ENCODE measurements at places on chromosomes 12 and 14.

- DNase-seq = no peak
Observed at GRCh38 chr14:43803076-43803689, 703.9 kb downstream of the FSCB start.

DNA sequence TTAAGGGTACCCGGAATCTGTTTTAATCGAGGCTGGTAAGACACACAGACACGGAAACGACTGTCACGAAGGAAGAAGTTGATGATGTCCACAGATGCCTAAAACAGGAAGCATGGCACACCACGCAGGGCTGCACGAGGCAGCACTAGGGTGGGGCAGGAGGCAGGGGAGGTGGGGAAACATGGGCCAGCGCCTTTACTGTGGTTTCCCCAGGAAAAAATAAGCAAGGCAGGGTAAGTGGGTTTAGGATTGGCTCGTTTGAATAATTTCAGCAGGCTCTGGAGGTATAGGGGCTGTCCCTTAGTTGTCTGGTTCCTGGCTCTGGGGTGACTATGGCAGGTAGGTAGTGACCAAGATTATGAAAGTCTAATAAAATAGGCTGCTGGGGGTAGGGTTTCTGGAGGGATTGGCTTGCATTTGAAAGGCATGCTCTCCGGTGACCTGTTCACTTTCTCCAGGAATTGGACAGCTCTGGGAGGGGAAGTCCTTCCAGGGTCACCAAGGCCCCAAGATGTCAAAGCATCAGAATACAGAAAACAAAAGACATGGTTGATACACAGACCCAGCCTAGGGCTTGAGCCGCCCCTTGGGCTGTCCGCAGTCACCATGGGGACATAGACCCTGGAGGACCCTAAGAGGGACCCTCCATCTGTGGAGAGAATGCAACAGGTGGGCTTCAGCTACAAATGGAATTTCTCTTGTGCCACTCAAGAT is 35.3 kb downstream of the MAP1LC3B2 start:
- DNase-seq = no peak

- DNase-seq = no peak
Observed at GRCh38 chr14:63504648-63505047, 38.5 kb downstream of the PPP2R5E start.

DNA sequence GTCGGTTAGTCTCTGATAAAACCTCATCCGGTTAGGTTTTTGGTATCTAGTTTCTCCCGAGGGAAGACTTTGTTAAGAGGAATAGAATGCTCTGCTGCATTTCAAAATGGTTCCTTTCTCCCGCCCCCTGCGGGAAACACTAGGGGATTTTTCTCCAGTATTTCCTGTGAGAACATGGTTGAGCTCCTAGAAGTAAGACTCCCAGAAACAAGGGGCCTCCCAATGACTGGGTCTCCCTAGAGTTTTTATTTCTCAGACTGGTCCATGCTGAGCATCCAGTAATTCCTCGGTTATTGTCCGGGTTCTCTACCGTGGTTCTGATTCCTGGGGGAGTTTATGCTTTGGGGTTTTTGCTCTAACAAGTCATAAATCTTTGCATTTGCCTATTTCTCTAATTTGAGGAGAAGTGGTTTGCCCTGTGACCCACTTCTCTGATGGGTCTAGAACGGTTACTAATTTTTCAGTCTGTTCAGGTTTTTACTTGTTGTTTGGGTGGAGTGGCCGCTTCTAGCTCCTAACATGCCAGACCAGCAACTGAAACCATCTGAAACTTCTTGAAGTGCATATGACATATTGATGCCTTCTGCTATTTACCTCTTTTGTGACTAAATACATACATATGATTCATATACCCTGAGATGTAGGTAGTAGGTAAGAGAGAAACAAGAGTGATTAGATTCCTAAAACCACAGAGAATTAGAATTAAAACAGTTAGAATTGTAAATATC is 25.1 kb downstream of the TESPA1 start:
- no peak for DNase-seq

GRCh38 chr12:2693244-2693860 is 101.4 kb upstream of the FKBP4 start:
- no peak for DNase-seq

DNA sequence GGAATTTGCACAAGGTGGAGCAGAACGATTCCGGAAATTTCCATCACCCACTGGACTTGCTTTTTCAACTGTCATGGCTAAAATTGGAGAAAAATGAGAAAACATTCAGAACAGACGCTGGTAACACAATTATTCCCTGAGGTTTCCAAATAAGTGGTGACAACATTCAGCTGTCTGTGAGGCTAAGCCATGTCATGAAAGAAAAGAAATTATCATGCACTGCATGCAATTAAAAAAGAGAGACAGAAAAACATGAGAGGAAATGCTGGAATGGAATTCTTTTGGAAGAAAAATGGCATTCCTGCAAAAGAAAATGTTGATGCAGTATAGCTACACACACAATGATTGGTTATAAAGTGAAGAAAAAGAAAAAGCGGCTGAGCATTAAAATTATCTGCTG is 87.3 kb downstream of the C2CD5 start:
- DNase-seq = no peak

DNA sequence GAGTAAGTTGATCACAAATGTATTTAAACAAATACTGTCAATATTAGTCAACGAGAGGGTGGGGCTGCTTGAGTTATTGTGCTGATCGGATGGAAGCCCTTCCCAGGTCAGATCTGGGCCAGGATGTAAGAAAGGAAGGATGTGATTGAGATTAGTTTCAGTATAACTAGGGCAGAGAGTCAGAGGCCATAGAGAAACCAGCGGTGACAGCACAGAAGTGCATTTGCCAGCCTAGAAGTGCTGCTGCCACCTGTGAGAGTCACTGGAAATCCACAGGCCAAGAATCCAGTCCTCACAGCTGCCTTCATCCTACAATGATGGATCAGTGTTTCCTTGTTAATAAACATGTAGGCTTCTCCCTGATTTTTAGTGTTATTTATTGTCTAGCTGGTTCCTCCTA is 9.8 kb upstream of the FERMT2 start:
- DNase-seq = no peak

DNA sequence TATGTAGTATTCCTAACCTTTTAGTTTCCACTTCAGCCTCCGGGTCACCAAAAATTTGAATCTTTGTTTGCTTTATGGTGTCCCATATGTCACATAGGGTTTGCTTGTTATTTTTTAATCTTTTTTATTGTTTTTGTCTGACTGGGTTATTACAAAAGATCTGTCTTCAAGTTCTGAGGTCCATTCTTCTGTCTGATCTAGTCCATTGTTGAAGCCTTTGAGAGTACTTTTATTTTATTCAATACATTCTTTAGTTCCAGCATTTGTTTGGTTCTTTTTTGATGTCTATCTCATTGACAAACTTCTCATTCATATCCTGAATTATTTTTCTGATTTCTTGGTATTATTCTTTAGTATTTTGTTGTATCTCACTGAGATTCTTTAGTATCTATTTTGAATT is 99.8 kb downstream of the GPR65 start:
- no peak for DNase-seq

- no peak for DNase-seq
Observed at GRCh38 chr14:90758959-90759358, 57.3 kb downstream of the TTC7B start.

DNA sequence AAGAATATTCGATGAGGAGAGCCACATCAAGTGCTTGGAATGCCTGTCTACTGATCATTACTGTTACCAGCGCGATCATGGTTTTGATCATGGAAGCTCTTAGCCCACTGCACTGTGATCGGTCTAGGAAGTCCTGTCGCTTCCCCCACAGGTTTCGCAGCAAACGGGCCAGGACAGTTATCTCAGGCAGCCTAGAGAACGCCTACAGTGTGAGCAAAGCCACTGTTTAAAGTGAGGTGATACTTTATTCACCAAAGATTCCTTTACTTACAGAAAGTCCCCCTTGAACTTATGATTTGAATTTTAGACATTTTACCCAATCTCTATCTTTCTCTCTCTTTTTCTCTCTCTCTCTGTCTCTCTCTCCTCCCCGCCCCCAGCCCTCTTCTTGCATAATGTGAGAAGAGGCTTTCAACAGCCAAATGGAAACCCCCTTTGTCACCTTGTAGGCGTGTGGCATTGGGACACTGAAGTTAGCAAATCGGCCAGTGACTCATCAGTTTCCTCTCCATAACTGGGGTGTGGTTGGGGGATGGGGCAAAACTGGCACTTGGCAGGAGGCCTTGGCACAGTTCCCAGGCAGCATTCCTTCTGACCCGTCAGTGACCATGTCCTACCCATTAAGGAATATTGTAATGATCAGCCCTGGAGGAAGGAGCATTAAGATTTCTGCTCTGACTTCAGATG is 214.8 kb downstream of the CHST11 start:
- peak; percentile 100 for DNase-seq

DNA sequence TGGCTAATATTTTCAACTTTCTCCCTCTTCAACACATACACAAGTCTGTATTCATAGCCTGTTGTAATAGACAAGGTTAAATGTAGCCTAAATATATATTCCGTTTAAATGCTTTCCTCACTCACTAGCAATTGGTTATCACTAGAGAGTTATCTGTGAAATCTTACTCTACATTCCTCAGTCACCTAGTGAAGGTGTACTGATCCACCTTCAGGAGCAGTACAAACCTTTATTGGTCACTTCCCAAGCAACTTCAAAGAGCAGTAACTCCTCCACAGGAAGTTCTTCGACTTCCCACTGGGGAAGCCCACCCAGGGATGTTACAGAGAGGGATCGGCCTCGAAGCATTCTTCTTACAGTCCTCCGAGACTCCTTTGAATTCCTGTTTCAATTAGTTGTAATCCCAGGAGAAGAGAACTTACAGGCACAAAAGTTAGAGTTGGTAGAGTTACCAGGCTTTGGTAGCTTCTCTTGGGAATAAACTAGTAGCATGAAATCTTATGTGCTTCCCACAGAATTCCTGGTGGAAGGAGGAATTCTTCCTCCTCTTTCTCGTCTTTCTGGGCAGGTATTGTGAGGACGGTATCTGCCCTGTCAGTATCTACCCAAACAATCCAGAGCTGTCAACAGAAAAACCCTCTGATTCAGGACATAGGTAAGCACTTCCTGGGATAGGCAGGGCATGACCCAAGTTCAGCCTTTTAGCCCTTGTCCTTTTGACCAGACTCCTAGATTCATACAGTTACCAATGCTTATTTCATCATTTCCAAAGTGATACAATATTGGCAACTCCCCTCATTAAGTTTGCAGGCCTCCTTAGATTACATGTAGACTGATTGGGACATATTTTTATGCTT is at the start of gene GYS2:
GYS2 (minus strand) TSS at position 603 of the 857 bp plus-strand sequence; CDS start at position 348, 255 bp downstream.
- no peak for DNase-seq

GRCh38 chr14:97602438-97603117 is 805.4 kb downstream of the VRK1 start:
- no peak for DNase-seq

GRCh38 chr12:120678572-120678971 is 8.4 kb upstream of the MLEC start:
- DNase-seq = no peak

DNA sequence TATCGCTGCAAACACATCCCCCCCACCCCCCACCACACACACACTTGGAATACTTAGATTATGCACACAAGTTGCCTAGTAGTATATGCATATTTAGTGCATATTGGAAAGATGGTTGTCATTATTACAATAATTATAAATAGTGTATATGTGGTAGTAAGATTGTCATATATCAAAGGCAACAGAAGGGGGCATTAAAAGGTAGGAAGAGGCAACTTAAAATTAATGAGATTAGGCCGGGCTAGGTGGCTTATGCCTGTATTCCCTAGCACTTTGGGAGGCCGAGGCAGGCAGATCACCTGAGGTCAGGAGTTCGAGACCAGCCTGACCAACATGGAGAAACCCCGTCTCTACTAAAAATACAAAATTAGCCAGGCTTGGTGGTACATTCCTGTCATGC is 52.1 kb downstream of the GSC start:
- DNase-seq = peak; percentile 8

DNA sequence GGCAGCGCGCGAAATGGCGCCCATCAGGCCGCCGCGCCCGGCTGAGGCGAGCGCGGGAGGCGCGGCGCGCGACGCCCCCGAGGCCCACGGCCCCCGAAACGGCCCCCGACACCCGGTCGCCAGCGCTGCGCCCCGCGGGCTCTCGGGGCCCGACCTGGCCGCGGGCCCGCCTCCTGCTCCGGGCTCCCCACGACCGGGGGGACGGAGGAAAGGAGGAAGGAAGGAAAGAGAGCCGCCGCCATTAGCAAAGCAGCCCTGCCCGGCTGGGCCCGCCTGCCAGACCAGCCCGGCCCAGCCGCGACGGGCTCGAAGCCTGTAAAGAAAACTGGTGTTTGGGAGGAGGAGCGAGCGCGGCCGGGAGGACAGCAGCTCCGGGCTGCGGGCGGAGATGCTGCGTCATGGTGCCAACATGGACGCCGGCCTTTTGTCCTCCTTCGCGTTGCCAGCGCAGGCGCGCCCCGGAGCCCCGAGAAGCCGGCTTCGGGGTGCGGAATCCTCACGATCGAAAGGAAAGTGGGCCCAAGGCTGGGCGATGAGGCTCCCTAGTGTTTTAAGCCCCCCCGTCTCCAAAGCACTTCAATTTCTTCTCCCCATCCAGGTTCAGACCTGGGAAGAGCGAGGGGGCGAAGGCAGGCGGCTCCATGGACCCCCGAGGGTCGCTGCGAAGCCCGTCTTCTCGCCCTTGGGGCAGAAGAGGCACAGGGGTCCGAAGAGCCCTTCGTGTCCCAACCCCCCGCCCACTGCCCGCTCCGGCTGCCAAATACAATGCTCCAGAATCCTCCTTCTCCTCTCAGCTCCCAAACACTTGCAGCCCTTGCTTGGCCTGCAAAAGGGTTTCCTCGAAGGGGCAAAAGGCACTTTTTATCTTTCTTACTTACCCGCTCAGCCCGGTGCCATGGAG is 2.9 kb upstream of the SETD1B start:
- DNase-seq = peak; percentile 81

GRCh38 chr14:22218728-22219127 is 370.3 kb downstream of the DAD1 start:
- DNase-seq = no peak

GRCh38 chr12:27383429-27384260 is 51.0 kb downstream of the BMAL2 start:
- peak; percentile 91 for DNase-seq
